Urothelium cell line (cell line): ENCODE measurements at places on chromosomes 2 and 18.

GRCh38 chr18:79629249-79629558 is 50.4 kb upstream of the CTDP1 start:
- no peak for DNase-seq

- no peak for DNase-seq
Measured at GRCh38 chr2:157786663-157787363, 89.3 kb downstream of the ACVR1 start.

GRCh38 chr2:143603846-143604565 is 474.8 kb downstream of the ARHGAP15 start:
- no peak for DNase-seq

GRCh38 chr2:42147641-42148274 is 21.4 kb upstream of the EML4 start:
- no peak for DNase-seq

DNA sequence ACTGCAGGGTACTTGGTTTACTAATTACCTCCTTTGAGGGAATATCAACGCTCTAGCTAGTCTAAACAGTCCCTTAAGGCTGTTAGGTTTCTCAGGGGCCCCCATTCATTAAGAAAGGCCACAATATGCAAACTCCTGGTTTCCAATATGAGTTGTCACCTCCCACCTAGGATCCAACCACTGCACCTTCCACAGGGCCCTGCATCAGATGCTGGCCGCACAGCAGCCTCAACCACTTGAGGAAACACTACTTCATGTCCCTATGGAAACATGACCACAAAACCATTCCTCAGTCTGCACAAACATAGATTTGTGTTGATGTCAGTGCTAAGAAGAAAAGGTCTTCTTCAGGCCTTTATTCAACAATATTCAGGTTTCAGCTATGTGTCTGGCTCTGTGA is 40.9 kb downstream of the STAT4 start:
- DNase-seq, result no peak

DNA sequence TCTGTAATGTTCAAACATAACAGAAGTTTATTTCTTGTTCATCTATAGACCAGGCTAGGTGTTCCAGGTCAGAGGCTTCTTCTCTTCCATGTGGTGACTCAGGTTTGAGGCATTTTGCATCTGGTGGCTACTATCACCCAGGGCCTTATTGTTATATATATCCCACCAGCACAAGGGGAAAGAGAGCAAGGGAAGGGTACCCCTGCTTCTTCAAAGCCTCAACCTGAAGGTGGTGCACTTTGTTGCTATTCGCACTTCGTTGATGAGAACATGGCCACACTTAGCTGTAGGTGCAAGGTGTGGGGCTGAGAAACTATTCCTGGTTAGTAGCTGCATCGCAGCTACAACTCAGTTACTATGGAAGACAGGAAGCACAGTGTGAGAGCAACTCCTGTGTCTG is 27.4 kb upstream of the SLC3A1 start:
- DNase-seq, result peak; percentile 12

DNA sequence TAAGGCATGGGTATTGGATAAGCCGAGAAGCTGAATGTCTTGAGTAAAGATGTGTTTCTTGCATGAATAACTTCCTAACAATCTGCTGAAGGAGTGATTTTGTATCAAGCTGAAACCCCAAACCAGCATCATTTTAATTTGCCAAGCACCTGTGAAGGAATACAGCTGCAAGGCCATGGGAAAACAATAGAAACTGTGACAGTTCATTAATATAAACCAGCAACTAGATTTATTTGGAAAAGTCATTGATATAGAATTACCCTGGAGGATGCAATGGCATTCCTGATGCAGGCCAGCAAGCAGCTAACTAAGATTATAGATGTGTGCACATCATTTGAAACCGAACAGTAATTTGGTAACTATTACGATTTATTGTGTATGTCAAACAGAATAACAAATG is 155.7 kb upstream of the TCF4 start:
- no peak for DNase-seq

DNA sequence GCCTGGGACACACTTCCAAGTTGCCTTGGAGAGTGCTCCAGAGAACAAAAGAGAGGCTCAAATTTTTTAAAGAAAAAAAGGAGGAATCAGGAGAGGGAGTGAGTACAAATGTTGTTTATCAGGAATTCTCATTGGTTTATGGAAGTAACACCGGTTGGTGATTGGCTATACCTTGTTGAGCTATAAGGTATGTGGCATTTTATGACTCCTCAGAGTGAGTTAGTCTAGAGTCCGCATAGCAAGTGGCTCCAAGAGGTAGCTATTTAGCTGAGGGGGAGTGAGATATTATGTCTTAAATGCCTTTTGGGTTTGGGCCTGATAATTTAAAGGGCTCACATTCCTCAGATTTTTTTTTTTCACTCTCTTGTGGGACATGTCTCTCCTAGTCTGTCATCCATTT is 85.7 kb downstream of the ARHGEF4 start:
- no peak for DNase-seq

- no peak for DNase-seq
Measured at GRCh38 chr2:205714058-205714776, 31.9 kb downstream of the NRP2 start.

DNA sequence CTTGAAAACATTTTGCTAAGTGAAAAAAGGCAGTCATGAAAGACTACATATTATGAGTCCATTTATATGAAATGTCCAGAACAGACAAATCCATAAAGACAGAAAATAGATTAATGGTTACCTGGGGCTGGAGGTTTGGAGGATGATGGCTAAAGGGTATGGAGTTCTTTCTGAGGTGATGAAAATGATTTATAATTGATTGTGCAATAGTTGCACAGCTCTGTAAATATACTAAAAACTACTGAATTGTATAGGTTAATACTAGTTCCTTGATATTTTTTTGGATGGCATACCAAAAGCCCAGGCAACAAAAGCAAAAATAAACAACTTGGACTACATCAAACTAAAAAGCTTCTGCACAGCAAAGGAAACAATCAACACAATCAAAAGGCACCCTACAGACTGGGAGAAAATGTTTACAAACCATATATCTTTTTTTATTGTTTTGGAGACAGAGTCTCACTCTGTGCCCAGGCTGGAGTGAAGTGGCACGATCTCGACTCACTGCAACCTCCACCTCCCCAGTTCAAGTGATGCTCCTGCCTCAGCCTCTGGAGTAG is 21.5 kb downstream of the SOS1 start:
- no peak for DNase-seq

DNA sequence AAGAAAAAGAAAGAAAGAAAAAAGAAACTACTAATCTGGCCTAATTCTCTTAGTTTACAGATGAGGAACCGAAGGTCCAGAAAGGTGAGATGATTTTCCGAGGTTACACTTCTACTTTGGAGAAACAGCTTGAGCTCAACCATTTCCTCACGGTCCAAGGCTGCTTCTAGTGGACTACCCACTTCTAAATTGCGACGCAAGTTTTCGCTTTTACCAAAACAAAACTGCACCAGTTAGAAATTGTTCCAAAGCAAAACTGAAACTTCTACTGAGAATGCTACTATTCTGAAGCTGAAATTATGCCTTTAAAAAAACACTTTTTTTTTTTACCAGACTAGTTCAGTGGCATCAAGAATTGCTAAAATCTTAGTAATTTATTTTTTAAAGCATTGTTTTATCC is 101.6 kb downstream of the INO80D start:
- no peak for DNase-seq

GRCh38 chr18:11245879-11246278 is 96.5 kb upstream of the PIEZO2 start:
- no peak for DNase-seq

- no peak for DNase-seq
Measured at GRCh38 chr2:128593879-128594650, 275.4 kb upstream of the HS6ST1 start.

GRCh38 chr2:77831898-77832297 is 309.7 kb upstream of the LRRTM4 start:
- DNase-seq, result no peak

DNA sequence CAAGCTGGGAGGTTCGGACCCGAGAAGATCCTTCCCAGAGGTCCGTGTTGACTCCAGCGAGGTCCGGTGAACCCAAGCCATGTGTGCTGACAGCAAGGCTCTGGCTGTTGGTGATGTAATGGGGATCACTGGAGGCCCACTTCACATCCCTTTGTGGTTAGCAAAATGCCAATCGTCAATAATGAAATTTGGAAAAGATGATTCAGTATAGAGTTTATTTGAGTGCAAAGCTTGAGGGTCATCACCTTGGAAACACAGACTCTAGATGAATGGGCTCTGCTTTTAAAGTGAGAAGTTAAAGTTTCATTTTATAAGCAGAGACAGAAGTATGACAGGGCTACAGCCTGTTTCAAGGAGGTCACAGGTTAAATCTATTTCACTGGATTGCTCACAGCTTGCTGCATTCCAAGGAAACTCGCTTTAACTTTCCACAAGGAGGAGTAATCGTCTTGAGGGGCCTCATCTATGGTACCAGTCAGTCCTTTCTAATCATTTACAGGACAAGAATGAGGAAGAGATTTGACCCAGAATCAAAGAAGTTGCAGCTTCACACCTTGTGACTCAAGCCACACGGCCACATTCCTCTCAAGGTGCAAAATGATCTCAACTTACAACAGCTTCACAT is 140.5 kb downstream of the TPO start:
- DNase-seq, result no peak

DNA sequence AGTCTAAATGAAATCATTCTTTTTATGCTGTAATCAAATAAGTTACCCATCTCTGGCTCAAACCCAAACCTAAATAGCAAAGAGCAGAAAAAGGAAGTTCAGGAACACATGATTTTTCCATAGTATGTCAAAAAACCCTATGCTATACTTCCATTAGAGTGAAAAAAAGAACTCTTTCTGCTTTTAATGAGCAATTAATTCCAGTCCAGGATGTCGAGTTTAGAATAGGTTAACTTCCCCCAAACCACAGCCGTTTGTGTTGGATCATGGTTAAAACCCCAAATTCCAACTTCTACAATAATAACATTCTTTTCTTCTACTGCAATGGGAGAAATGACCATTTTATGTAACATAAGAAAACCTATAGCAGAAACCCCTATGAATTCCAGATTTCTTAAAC is 171.1 kb upstream of the NRP2 start:
- no peak for DNase-seq

DNA sequence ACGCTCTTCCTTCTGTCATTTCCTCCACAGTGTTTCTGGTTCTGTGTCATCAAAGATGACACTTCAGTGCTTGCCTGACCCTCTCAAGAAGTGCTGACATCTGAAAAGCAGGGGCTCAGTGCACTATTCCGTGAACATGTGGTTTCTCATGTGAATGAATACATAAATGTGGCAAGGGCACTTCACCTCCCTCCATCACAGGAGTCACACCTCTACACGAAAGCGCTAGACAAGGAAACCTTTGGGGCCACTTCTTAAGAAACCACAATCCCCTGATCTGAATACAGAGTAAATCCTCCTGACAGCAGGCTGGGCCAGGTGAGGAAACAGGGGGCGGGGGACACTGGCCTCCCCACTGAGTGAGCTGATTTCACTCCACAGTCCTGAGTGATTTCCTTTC is 145.8 kb upstream of the ACAA2 start:
- DNase-seq, result no peak

GRCh38 chr2:238784671-238785527 is 63.0 kb upstream of the TWIST2 start:
- peak; percentile 77 for DNase-seq

DNA sequence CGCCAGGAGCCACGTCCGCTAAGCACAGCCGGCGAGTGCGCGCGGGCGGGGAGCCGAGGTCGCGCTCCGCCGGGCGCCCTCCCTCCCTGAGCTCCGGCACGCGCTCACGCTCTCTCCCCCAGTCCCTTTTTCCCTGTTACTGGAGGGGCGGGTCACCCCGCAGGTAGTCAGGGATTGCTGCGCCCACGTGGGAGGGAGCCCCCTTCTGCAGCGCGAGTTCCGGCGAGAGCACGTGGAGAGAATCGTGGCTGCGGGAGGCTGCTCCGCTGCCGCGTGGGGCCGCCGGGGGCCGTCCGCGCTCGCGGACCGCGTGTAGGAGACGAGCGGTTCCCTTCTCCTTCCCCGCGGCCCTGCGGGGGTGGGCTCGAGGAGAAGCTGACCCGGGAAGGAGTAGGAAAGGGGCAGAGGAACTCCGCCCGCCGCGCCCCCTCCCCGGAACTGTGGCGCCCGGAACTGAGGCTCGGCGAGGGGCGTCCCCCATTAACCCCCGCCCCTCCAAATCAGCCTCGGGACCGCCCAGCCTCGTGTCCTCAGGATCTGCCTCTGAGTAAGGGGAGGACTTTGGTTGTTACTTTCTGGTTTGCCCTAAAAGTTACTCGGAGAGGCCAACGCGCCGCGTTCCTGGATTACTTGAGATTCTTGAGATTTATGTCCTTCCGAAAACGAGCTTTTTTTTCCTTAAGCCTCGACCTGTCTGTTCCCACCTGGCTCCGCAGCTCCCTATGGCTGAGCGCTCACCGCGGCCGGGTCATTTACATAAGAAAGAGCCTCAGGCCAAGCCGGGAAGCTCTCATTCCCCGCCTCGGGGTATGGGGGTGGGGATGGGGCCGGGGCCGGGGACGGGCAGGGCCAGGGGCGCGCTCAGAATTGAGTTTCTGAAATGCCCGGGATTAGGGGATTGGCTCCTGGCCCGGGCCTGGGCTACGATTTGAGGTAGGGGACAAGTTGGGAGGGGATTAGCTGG is 1.1 kb downstream of the HK2 start:
- peak; percentile 85 for DNase-seq

GRCh38 chr2:170680172-170680941 is 34.8 kb upstream of the SP5 start:
- no peak for DNase-seq

DNA sequence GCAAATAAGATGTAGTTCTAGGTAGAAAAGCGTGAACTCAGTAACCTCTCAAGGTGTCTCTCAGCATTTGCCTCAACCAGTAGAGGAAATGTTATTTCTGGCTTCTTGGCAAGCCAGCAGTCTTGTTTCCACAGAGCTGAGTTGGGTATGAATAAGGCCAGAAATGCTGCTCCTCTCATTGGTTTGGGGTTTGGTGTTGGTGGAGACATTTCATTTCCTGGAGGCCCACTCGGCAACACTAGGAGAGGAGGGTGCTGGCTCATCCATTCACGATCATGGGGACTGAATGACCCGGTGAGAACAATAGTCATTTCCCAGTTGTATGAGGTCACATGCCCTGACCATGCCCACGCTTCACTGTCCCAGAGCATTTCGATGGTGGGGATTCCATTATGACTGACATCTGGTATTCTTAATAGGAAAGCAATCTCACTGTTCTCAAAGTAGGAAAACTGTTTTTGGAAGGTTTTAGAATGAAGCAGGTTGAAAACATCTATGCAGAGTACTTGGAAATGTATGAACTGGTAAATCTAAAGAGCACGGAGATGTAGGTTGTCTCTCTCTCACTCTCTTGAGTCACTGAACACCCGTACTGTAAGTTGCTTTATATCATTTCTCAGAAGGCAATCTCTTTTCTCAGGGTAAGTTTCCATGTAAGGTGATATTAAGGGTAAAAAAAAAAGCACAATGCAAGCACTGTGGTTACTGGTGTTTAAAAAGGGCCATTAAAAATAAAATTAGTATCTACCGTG is 37.1 kb upstream of the CTLA4 start:
- no peak for DNase-seq

DNA sequence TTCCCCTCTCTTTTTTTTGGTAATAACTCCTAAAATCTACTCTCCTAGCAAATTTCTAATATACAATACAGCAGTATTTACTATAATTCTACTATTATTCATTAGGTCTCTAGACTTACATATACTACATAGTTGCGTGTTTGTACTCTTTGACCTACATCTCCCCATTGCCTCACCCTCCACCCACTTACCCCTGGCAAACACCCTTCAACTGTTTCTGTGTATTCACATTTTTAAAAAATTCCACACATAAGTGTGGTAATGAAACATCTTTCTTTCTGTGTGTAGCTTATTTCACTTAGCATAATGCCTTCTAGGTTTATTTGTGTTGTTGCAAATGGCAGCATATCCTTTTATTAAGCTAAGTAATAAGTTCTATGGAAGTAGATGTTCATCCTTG is 336.0 kb downstream of the CCDC85A start:
- DNase-seq, result no peak
